ENCODE measurements at places on chromosomes 1 and 21. TPM values are rescaled to one million over a fixed set of nuclear protein-coding genes. Genes with fewer than 3 reads are reported as not detected.

- DNase-seq, result no peak
- peaks cover 99% of the 10 kb centered on the region for H3K4me1 ChIP-seq
- H3K27ac ChIP-seq, result peak overlapping the region; percentile 97
- no peaks in the 10 kb centered on the region for H3K36me3 ChIP-seq
These were observed 17.6 kb upstream of the TNFRSF1B start for GRCh38 chr1:12148958-12149790.

Gene NES
- 36.0 TPM for total RNA-seq

- H3K27me3 ChIP-seq, result peaks cover 33% of the 10 kb centered on the region
- no peaks in the 10 kb centered on the region for H3K36me3 ChIP-seq
- no peak overlapping the region for H3K4me3 ChIP-seq
- H3K27ac ChIP-seq, result no peak overlapping the region
- no peaks in the 10 kb centered on the region for H3K4me1 ChIP-seq
These were observed 26.7 kb downstream of the CDCA8 start for GRCh38 chr1:37718901-37719571.

GRCh38 chr1:236039740-236040685 is 24.9 kb downstream of the NID1 start:
- no peak overlapping the region for H3K4me3 ChIP-seq
- H3K4me1 ChIP-seq, result no peaks in the 10 kb centered on the region
- no peak for DNase-seq
- no peaks in the 10 kb centered on the region for H3K27me3 ChIP-seq
- peaks cover 3% of the 10 kb centered on the region for H3K36me3 ChIP-seq
- no peak overlapping the region for H3K27ac ChIP-seq

DNA sequence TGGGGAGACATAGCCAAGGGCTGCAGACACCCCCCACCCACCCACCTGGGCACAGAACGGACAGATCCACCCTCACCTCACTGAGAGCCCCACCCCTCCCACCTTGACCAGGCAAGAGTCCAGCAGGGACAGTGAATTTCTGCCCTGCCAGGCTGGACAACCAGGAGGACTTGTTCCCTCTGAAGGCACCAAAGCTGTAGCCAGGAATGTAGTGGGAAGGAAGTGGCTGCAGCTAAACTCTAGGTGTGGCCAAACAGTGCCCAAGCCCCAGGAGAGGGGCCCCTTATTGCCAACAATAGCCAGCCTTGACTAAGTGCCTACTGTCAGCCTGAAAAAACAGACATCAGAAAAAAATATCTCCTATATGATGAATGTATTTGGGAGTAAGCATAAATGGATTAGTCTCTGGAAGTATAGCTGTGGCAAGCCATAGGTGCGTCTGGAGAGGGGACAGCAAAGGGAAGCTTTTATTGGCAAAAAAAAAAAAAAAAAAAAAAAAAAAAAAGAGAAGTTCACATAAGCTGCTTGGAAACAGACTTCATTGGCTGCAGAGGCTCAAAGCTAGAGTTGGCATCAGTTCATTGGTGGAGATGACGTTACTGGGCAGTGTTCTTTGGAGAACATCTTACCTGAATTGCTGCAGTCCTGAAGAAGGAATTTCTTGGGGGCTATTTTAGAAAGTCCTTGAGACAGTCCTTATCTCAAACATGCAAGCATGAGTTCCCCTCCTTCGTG is 64.1 kb upstream of the TMEM51 start:
- peaks cover 29% of the 10 kb centered on the region for H3K4me1 ChIP-seq
- H3K27ac ChIP-seq, result peak overlapping the region; percentile 57
- H3K4me3 ChIP-seq, result no peak overlapping the region
- H3K36me3 ChIP-seq, result no peaks in the 10 kb centered on the region

Gene SYNC
- total RNA-seq, result 9.2 TPM

DNA sequence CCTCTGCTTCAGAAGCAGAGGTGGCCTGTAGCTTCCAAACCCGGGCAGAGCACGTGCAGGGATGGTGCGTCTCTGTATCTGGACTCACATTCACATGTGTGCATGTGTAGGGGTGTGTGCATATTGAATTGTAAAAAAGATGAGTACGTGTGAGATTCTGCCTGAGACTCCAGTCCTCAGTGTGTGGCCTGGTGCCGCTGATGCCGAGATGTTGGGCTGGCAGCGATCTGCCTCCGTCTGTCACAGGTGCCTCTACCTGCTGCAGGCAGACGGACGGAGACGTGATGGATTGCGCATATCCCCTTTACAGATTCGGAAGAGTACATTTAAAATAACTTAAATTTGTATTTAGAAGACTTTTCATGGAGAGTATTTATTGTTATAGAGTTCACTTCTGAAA is 53.6 kb downstream of the ADARB1 start:
- H3K4me1 ChIP-seq, result peaks cover 30% of the 10 kb centered on the region
- no peaks in the 10 kb centered on the region for H3K36me3 ChIP-seq
- DNase-seq, result no peak
- no peak overlapping the region for H3K4me3 ChIP-seq
- no peaks in the 10 kb centered on the region for H3K27me3 ChIP-seq
- H3K27ac ChIP-seq, result no peak overlapping the region

DNA sequence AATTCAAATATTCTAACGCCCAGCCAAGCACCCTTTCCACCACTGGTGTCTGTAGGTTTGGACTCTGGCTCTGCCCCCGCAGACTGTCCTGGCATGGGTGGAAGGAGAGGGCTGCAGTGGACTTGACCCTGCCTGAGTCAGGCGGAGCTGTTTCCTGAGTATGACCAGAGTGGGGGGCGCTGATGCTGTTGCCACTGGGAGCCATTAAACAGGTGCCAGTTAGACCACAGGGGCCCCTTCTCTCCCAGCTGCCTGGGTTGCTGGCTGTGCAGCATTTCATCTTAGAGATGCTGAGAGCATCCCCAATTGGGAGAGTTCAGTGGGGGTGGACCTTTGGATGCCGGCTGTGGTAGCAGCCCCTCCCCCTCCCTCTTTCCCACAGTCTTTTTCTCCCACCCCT is 539.5 kb downstream of the MATN1 start:
- H3K4me3 ChIP-seq, result no peak overlapping the region
- H3K4me1 ChIP-seq, result no peaks in the 10 kb centered on the region
- H3K27ac ChIP-seq, result no peak overlapping the region

DNA sequence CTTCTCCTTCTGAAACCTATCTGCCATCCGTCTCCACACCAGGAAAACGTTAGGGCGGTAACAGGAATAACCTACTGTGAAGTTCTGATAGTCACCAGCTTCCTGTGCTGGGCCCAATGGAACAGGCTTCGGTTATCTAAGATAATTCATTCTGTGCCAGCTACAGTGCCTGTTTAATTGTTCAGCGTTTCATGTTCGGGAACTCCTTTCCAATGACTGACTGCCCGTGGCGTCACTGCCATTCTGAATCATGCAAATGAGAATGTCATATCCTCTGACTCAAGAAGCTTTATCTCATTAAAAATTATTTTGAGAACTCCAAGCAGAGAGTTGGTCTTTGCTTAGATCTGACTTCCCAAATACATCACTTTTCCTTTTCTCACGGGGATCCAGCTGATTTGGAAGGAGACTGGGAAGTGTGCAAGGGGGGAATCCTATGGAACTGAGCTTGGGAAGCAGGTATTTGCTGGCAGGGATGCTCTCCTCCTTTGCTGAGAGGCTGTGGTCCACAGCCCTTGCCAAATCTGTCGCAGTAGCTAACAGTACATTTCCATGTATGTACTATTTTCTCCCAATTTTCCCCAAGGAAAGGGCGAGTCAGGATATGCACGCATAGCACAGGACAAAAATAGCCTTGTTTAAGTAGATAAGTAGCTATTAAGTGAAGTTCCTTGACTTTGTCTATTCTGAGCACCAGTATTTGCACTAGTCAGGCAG is 358.7 kb downstream of the LTN1 start:
- H3K4me3 ChIP-seq, result no peak overlapping the region
- H3K36me3 ChIP-seq, result no peaks in the 10 kb centered on the region
- H3K4me1 ChIP-seq, result no peaks in the 10 kb centered on the region
- no peak for DNase-seq
- H3K27ac ChIP-seq, result no peak overlapping the region
- no peaks in the 10 kb centered on the region for H3K27me3 ChIP-seq

Gene TNFRSF25
- total RNA-seq, result 103 TPM

DNA sequence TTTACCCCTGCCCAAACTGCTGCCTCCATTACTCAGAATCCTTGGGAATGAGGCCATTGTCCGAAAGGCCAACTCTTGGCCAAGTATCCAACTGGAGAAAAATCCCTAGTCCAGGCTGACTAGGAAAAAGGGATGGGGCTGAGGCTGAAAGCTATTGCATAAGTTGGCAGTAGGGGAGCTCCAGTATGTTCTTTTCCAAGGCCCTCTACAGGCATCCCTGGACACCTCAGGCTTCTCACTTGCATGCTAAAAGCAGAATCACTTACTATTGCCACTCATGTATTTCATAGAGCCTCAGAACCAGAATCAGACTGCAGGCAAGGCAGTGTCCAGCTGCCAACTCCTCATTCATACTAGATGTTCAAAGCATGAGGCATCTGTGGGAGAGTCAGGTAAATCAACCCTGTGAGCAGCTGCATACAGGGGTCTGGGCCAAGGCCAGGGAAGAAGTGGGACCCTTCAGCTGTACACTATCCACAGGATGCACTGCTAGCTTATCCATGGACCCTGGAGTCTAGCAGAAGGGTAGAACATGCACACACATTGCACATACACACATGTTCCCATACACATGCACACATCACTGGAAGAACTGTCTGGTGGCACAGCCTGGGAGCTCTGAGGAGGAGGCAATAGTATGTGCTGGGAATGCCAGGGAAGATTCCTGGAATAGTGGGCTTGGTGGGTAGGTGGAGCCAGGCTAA is 195.3 kb downstream of the C1orf94 start:
- H3K27ac ChIP-seq, result no peak overlapping the region
- DNase-seq, result no peak
- no peaks in the 10 kb centered on the region for H3K4me1 ChIP-seq

Gene CD5L
- total RNA-seq, result 384 TPM

Gene GBP7
- total RNA-seq, result not detected

DNA sequence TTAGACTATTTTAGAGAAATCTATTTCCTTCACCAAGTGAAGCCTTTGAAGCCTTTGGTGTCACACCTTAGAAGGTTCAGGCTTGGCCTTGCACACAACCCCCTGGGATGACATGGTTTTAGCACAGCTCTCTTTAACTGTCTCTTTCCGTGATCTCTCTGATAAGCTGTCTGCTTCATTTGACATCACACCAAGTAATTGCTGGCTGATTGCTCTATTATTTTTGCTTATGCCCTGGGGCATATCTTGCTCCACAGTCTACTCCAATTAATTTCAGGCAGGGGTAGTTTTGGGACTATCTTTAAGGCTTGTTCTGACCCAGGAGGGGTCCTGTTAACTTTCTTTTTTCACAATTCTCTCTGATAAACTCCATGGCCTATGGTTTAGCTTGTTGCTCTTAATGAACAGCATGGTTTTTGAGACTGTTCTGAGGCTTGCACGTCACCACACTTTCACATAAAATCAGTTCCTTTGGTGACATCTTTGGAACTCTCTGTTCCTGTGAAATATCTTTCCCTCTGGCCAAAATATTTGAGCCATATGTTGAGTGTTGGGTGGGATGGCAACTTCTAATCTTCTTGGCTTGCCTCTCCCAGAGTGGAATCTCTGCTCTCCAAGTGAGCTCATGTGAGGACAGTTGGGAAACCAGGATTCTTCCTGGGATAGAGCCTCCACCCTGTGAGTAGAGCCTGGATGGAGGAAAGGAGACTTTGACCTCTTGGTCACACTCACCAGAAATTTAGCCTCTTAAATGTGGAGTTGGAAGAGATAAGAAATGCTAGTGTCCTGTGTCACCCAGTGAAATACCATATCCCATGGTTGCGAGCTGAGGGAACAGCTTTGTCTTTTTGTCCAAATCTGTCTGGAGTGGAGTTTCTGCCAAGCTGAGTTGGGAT is 63.6 kb downstream of the MAP3K21 start:
- no peak overlapping the region for H3K4me3 ChIP-seq
- H3K36me3 ChIP-seq, result no peaks in the 10 kb centered on the region
- H3K4me1 ChIP-seq, result no peaks in the 10 kb centered on the region
- H3K27ac ChIP-seq, result no peak overlapping the region

- no peak overlapping the region for H3K4me3 ChIP-seq
- peak; percentile 35 for DNase-seq
- H3K27ac ChIP-seq, result no peak overlapping the region
- H3K36me3 ChIP-seq, result no peaks in the 10 kb centered on the region
- H3K27me3 ChIP-seq, result peaks cover 72% of the 10 kb centered on the region
These were observed 12.9 kb downstream of the TTC34 start for GRCh38 chr1:2788506-2789163.

- no peak overlapping the region for H3K4me3 ChIP-seq
- no peaks in the 10 kb centered on the region for H3K27me3 ChIP-seq
- no peak for DNase-seq
- no peak overlapping the region for H3K27ac ChIP-seq
These were observed 37.7 kb upstream of the VN1R5 start for GRCh38 chr1:247218121-247218651.

- H3K27me3 ChIP-seq, result no peaks in the 10 kb centered on the region
- no peak overlapping the region for H3K27ac ChIP-seq
- DNase-seq, result no peak
- peaks cover 2% of the 10 kb centered on the region for H3K4me1 ChIP-seq
- H3K4me3 ChIP-seq, result no peak overlapping the region
These were observed 7.1 kb downstream of the ACOT7 start for GRCh38 chr1:6386371-6386949.

DNA sequence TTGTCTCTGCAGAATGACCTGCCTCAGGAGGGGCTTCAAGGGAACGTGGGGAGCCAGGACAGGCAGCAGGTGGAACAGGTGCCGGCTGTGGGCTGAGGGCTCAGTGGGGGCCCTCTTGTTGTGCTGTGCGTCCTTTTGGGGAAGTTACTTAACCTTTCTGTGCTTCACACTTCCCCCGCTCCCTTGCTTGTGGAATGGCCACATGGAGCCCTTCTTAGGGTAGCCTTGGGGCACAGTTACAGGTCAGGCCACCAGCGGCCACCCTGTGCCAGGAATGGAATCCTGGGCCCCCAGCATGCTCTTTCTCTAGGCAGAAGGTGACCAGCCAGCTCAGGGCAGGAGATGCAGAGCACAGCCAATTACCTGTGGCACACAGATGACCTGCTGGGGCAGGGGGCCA is 2.6 kb downstream of the IKBKE start:
- peaks cover 53% of the 10 kb centered on the region for H3K36me3 ChIP-seq
- H3K4me3 ChIP-seq, result no peak overlapping the region
- no peaks in the 10 kb centered on the region for H3K27me3 ChIP-seq
- DNase-seq, result peak; percentile 73
- H3K27ac ChIP-seq, result peak overlapping the region; percentile 86
- H3K4me1 ChIP-seq, result peaks cover 57% of the 10 kb centered on the region
